ENCODE measurements at places on chromosomes 4 and X.

GRCh38 chrX:40468033-40468846, 112.5 kb upstream of the ATP6AP2 start:
- DNase-seq: no peak

DNA sequence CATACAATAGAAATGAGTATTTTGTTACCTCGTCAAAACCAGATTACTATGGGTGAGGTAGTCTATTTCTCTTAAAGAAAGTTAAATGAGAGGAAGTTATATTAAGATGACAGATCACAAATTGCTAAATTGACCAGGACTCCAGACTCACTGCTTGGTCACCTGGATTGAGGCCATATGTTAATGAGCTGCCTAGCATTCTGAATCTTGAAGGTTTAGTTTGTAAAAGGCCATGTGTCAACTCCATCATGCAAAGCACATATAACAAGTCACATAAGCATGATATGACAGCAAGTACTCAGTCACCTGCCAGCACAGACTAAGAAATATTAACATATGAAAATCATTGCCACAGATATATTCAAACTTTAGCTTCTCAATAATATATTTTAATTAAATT, 72.6 kb downstream of the EPHA5 start:
- no peak for DNase-seq

DNA sequence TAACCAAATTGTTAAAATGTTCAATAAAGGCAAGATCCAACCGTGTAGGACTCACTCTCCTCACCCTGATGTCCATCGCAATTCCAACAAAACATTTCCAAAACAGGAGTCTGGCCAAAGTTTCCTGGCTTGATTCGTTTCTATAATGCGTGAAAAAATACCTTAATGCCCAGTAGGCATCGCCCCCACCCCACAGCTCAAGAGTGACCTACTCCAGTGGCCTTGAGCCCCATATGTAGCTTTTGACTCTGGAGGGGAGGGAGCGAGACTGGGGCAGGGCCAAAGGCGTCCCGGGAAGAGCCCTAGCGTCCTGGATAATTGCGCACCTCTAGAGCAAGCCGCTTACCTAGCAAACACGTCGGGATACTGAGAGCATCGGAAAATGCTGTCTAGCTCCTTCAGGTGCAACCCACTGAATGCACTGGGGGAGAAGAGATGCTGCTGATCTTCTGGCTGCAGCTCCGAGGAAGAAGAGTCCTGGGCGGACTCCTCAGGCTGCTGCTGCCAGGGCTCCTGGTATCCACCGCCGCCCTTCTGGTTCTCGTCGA, 55.6 kb upstream of the NKAP start:
- DNase-seq: no peak

GRCh38 chrX:119682019-119682989, 10.7 kb downstream of the SEPTIN6 start:
- DNase-seq: no peak

DNA sequence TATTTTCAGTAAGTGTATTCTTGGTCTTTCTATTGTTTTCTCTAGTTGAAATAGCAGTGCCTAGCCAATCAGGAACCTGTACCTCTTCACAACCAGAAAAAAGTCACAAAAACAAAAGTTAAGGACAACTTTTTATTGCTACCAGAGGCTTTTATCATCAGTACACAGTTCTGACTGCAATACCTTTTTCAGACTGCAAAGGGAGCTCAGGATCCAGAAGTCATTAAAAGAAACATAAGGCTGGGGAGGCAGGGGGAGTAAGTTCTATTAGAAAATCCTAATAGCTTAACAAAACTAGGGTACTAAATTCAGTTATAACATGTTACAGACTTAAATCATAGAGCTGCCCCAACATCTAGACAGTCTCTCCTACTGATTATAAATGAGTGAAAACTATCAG, 28.8 kb downstream of the CCNI start:
- no peak for DNase-seq

DNA sequence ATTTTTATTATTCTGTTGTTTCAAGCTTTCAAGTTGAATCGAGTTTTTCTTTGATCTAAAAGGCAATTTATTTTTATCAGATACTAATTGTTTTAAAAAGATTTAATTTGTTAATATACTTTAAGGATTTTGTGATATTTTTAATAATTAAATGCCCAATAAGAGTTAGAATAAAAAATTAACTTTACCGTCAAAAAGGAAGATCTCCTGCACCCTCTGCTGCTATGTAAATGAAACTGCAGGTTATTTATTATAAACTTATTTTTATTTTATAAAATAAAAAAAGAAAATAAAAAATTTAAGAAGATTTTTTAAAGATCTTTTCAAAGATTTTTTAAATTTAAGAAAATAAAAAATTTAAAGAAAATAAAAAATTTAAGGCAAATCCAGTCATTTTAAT, 166.1 kb downstream of the CCSER1 start:
- DNase-seq: no peak

Data from D721Med (cell line).